ENCODE measurements at places on chromosomes 7 and 10.

GRCh38 chr10:101773923-101774588 is 1.9 kb downstream of the FGF8 start:
- no peak for DNase-seq

- no peak for DNase-seq
These were observed 154.4 kb downstream of the DGKI start for GRCh38 chr7:137692399-137692798.

DNA sequence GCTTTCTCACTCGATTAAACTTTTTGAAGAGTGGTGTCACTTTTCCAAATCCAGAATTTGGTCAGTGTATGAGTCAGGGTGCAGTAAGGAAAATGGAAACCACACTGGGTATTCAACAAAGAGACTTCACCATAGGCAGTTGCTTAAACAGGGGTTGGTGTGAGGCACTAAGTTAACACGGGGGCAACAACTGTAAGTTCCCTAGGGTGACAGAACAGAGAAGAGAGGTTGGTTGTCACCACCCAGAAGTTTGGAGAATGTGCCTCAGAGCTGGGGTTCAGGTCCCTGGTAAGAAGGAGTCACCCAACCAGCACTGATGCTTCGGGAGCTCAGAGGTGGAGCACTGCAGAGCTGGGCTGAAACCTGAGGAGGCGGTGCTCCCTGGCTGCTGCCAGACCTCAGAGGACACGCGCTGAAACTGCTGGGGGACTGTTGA is 170.4 kb downstream of the ARID5B start:
- DNase-seq = no peak

GRCh38 chr7:81707966-81708365 is 61.9 kb downstream of the HGF start:
- no peak for DNase-seq

DNA sequence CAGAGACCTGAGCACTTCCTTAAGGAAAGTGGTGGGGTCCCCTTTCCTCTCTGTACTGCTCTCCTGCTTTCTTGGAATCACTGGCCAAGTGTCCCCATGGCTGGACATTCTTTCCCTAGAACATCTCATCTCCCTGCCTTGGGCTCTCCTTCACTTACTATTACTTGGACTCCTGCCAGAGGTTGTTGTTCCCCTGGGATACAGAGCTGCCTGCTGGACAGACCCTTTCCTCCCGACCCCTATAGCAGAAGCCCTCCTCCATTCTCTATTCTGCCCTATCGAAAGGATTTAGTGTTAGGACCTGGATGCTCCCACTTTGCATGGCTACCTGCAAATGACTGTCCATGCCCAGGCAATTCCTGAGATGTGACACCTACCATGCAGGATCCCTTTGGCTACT is 164.3 kb upstream of the PODXL start:
- no peak for DNase-seq

DNA sequence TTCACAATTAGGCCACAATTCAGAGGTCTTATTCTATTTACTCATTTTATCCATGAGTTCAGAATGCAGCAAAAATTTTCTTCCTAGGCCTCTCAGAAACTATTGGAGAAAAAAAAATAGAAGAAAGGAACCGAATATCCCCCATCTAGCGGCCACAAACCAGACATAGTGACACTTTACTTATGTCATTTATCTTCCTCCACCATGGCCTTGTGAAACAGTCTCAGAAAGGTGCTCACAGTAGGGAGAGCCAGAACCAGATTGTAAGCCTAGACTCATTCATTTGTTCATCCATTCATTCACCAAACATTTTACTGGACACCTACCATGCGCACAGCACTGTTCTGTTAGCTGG is 16.0 kb downstream of the CREB3L2 start:
- no peak for DNase-seq

GRCh38 chr10:44651834-44652233 is 259.3 kb upstream of the TMEM72 start:
- DNase-seq = no peak

All from activated CD4-positive, alpha-beta T cell treated with anti-CD3 and anti-CD28 coated beads, Interleukin-2, Interleukin-4, amounts not matched to agents 100 ng/mL and 50 ng/mL, durations not matched to agents 16 hours and 8 hours (primary cell).